Spinal cord (tissue), 10 donors: ENCODE measurements at places on chromosomes 3 and 15.
A peak's percentile ranks its signal among the peaks of the same experiment; 100 is the strongest.

- no peaks in the 10 kb centered on the region for H3K36me3 ChIP-seq
- no peaks in the 10 kb centered on the region for H3K4me1 ChIP-seq
- no peak overlapping the region for H3K4me3 ChIP-seq
- peak; percentile 72 for DNase-seq
- H3K27ac ChIP-seq, result no peak overlapping the region
These were observed 88.9 kb downstream of the PTPRG start for GRCh38 chr3:61650276-61650675.

- H3K36me3 ChIP-seq, result no peaks in the 10 kb centered on the region
- no peak for DNase-seq
- no peak overlapping the region for H3K27ac ChIP-seq
- H3K4me1 ChIP-seq, result peaks cover 24% of the 10 kb centered on the region
- no peaks in the 10 kb centered on the region for H3K27me3 ChIP-seq
- H3K4me3 ChIP-seq, result no peak overlapping the region
These were observed 120.9 kb downstream of the LIPC start for GRCh38 chr15:58552505-58553364.

- H3K36me3 ChIP-seq, result peaks cover 9% of the 10 kb centered on the region
- H3K4me1 ChIP-seq, result peaks cover 15% of the 10 kb centered on the region
- H3K27ac ChIP-seq, result no peak overlapping the region
- DNase-seq, result no peak
These were observed 150.2 kb downstream of the KLF13 start for GRCh38 chr15:31476866-31477265.

- no peaks in the 10 kb centered on the region for H3K27me3 ChIP-seq
- DNase-seq, result no peak
- H3K4me3 ChIP-seq, result no peak overlapping the region
- H3K36me3 ChIP-seq, result no peaks in the 10 kb centered on the region
These were observed 504.0 kb downstream of the UNC13C start for GRCh38 chr15:54482251-54482650.

DNA sequence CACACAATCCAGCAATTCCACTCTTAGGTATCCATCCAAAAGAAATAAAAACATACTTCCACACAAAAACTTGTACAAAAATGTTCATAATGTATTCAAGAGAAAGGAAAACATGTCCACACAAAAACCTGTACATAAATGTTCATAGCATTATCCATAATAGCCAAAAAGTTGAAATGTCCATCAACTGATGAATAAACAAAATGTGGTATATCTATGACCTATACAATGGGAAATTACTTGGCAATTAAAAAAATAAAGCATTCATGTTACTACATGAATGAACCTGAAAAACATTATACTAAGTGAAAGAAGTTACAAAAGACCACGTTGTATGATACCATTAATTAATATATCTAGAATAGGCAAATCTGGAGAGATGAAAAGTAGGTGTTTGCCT is 17.9 kb downstream of the FRMD5 start:
- H3K27ac ChIP-seq, result no peak overlapping the region
- no peak for DNase-seq

DNA sequence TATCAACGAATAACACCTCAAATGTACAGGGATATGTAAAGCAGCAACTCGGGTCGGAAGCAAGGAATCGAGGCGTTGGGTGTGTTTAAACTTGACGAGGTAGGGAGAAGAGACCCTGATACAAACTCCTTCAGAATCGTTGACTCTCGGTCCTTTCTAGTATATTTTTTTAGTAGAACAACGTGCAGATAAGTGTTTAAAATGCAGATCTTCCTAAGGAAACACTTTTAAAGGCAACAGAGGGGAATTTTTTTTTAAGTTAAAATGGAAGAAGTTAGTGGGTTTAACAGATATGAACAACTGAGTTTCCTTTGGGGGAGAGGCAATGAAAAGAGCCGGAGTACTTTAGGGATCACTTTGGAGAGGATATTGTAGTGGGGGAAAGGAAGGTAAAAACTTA is 1.1 kb upstream of the KPNA4 start:
- H3K36me3 ChIP-seq, result peaks cover 10% of the 10 kb centered on the region
- no peak overlapping the region for H3K27ac ChIP-seq

GRCh38 chr3:67461667-67462142 is 192.7 kb downstream of the SUCLG2 start:
- H3K36me3 ChIP-seq, result no peaks in the 10 kb centered on the region
- no peaks in the 10 kb centered on the region for H3K4me1 ChIP-seq
- no peak overlapping the region for H3K4me3 ChIP-seq
- no peak overlapping the region for H3K27ac ChIP-seq
- no peaks in the 10 kb centered on the region for H3K27me3 ChIP-seq

GRCh38 chr3:3178498-3179328 is 778 bp downstream of the CRBN start:
- H3K4me3 ChIP-seq, result peak overlapping the region; percentile 88
- no peak for DNase-seq
- H3K4me1 ChIP-seq, result no peaks in the 10 kb centered on the region
- no peaks in the 10 kb centered on the region for H3K27me3 ChIP-seq

DNA sequence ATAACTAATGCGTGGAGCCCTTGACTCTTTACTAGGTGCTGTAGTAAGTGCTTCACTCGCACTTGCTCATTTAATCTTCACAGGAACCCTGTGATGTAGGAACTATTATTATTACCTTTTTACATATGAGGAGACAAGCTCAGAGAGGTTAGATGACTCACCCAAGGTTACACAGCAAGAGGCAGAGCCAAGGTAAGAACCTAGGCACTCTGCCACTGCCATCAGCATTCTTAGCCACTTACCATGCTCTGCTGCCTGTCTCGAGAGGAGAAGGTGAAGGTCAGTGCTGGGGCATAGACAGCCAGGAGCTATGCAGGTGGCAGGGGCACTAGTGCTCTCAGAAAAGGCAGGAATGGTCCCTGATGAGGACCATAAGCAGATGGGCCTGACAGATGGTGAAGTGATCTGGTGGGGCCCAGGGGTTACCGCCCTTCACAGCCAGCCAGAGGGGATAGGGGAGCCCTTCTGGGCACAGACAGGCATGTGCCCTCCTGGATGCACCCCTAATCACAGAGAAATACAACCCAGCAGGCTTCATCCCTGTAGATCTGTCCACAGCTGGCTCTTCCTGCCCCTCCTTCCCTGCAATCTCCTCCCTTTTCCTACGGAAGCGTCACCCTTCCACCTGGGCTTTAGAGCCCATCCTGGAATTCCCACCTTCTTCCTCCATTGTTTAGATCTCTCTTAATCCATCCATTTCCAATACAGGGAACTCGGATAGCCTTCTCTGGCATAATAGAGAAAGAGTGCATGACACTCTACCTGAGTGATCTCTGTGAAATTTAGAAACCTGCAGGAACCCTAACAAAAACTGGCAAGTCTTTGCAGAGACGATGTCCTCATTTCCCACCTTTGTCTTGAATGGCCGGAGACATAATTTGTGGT is 26.9 kb downstream of the ABTB1 start:
- DNase-seq, result no peak
- peaks cover 62% of the 10 kb centered on the region for H3K4me1 ChIP-seq
- no peaks in the 10 kb centered on the region for H3K27me3 ChIP-seq
- H3K27ac ChIP-seq, result peak overlapping the region; percentile 91
- no peak overlapping the region for H3K4me3 ChIP-seq
- H3K36me3 ChIP-seq, result peaks cover 22% of the 10 kb centered on the region

- H3K27ac ChIP-seq, result no peak overlapping the region
- DNase-seq, result no peak
- H3K36me3 ChIP-seq, result no peaks in the 10 kb centered on the region
- H3K4me3 ChIP-seq, result no peak overlapping the region
- no peaks in the 10 kb centered on the region for H3K4me1 ChIP-seq
These were observed 28.2 kb downstream of the CLEC3B start for GRCh38 chr3:45054196-45054857.

- H3K27ac ChIP-seq, result no peak overlapping the region
- H3K27me3 ChIP-seq, result no peaks in the 10 kb centered on the region
- peaks cover 4% of the 10 kb centered on the region for H3K4me1 ChIP-seq
- no peak overlapping the region for H3K4me3 ChIP-seq
- peaks cover 8% of the 10 kb centered on the region for H3K36me3 ChIP-seq
- no peak for DNase-seq
These were observed 16.3 kb upstream of the TRPM7 start for GRCh38 chr15:50702762-50703334.
